ENCODE measurements at places on chromosomes 3 and 15.

DNA sequence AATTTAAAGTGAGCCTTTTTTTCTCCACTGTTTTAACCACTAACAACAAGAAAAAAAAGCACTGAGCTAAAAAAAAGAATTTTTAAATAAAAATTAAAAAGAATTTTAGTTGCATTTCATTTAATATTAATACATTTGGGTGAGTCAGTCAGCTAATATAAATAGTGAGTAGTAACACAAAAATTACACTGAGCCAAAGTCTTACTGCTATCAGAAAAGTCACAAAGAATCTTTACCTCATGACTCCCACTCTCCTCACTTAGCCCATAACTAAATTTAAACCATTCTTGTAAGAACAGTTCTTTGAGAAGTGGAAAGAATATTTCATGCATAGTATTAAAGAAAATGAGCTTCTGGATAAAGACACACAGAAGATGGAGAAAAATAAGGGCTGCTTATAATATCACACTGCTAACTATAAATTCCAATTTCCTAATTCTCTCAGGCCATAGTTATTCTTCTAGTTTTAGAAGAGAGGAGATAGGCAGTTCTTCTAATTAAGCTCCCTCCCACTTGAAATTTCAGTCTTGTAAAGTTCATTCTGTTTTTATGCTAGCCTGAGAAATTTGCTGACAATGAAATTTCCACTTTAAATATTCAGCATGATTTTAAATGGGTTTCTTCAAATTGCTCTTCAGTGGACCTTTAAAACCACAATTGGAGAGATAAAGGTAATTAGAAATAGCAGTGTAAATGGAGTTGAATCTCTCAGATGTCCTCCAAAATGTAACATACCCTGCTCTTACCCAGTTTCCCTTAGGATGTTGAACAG is 17.6 kb downstream of the SHQ1 start:
- no peak for DNase-seq

- no peak for DNase-seq
These were observed 27.1 kb downstream of the CGGBP1 start for GRCh38 chr3:88031642-88032077.

DNA sequence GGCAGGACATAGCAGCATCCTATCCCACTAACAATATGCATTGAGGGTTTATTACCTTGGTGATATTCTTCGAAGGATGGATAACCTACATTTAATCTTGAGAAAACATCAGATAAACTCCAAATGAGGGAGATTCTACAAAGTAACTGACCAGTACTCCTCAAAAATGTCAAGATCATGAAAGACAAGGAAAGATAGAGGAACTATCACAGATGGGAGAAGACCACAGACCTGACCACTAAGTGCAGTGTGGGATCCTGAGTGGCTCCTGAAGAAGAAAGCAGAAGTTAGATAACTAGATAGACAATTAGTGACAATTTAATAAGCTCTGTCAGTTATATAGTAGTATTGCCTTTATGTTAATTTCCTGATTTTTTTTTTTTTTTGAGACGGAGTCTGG is 17.7 kb upstream of the CGNL1 start:
- DNase-seq = no peak

- DNase-seq = no peak
These were observed 35.8 kb upstream of the PLOD2 start for GRCh38 chr3:146196789-146197188.

- no peak for DNase-seq
These were observed 296.2 kb downstream of the NEK10 start for GRCh38 chr3:27072810-27073651.

- no peak for DNase-seq
These were observed 24.7 kb upstream of the TM2D3 start for GRCh38 chr15:101676921-101677329.

DNA sequence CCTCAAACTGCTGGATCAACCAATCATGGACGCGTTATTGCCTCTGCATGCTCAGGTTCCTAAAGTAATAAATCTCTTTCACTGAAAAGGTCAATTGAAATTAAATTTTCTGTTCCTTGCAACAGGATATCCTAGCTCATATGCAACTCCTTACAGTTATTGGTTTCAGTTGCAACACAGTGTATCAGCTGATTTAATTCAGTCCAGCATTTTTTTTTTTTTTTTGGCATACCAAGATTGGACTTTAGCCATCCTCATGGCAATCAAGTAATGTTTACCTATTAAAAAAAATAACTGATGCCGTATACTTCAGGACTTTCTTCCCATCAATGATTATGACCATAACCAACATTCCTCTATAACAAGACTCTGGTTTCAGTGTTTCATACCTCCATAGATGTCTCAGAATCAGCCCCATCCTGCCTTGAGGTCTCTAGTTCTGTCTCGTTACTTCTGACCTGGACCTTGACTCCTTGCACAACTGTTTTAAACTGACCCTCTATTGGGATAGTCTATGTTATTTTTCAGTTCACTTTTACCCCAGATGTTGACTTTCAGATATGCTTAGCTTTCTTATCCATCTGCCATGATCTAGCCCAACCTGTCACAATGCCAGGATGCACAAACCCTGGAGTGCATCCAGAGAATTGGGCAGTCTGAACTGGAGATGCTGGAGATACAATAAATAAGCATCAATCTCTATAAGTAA is 265.0 kb upstream of the GADL1 start:
- no peak for DNase-seq
